ENCODE measurements at places on chromosomes 16 and 17.

DNA sequence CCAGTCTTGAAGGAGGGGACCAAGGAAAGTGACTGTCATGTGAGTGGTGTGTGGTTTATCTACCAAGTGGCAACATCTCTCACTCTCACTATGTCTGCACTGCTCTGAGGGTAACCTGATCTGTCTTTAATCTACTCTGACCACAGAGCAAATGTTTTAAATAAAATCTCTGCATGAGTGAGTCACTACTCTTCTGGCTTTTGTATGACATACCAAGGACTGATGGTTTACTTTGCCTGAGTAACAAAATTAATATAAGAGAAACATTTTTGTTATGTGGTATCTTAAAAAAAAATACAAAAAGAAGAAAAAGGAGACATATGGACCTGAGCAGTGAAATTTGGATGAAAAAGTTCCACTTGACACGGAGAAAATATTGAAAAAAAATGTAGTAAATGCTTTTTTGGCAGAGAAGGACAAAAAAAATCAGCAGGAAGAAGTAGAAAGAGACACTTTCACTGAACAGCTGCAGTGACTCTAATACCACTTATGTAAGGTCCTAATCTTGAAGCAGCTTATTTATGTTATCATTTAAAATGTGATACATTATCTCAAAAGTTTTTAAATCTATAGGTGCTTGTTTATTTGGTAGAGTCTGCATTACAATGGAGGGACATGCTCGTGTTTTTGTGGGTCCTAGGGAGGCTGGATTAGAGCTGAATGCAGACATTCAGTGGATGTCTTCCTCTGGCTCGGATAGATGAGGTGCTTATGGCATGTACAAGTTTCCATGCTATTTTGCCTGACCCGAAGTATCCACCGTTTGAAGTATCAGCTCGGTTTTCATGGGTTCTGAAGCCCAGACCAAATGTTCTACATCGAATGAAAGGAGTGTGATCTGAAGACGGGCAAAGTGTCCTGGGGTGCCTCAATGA is 240.7 kb downstream of the MAP2K6 start:
- peak; percentile 97 for DNase-seq

- peak; percentile 83 for DNase-seq
Observed at GRCh38 chr17:83083368-83084201, 4.2 kb downstream of the METRNL start.

- no peak for DNase-seq
Observed at GRCh38 chr17:67980456-67980855, 15.8 kb downstream of the C17orf58 start.

DNA sequence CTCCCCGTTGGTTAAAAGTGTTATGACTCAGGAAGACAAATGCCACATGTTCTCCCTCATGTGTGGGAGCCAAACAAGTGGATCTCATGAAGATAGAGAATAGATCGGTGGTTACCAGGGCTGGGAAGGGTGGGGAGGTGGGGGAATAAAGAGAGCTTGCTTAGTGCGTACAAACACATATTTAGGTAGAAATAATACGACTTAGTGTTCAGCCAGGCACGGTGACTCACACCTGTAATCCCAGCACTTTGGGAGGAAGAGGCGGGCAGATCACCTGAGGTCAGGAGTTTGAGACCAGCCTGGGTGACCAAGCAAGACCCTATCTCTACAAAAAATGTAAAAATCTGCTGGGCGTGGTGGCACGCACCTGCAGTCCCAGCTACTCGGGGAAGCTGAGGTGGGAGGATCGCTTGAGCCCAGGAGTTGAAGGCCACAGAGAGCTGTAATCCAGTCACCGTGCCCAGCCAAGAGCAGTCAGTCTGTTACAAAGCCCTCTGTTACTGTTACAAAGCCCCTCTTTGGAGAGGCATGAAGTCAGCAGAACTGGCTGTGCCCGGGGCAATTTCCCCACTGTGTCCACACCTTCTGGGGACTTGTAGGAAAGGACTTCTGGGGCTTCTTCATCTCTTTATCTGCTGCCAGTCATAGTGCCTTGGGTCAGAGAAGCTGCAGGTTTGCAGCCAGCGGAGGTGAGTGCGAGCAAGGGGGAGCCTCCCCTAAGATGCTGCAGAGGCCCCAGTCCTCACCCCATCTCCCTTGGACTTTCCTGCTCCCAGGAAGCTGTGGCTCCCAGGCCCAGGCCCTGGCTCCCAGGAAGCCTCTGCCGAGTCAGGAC is 4.3 kb upstream of the ALDH3A1 start:
- DNase-seq: no peak

- no peak for DNase-seq
Observed at GRCh38 chr17:4010754-4011153, 46.5 kb upstream of the ATP2A3 start.

GRCh38 chr17:76697702-76698465 is 12.9 kb downstream of the MXRA7 start:
- DNase-seq: peak; percentile 83

DNA sequence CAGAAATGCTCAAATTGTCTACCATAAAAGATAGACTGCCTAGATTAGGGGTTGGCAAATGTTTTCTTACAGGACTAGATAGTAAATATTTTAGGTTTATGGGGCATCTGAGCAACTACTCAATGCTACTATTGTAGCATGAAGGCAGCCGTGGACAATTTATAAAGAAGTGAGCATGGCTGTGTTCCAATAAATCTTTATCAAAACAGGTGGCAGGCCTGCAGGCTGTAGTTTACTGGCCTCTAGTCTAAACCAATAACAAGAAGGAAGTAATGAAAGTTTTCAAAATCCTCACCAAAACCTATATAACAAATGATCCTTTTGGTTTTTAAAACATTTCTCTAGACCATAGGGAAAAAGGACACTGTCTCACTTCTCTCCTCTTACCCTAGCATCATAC is 105.2 kb downstream of the PRKCB start:
- no peak for DNase-seq

- no peak for DNase-seq
Observed at GRCh38 chr16:87922250-87922871, 14.0 kb downstream of the CA5A start.
